ENCODE measurements at places on chromosomes 5 and 9.

DNA sequence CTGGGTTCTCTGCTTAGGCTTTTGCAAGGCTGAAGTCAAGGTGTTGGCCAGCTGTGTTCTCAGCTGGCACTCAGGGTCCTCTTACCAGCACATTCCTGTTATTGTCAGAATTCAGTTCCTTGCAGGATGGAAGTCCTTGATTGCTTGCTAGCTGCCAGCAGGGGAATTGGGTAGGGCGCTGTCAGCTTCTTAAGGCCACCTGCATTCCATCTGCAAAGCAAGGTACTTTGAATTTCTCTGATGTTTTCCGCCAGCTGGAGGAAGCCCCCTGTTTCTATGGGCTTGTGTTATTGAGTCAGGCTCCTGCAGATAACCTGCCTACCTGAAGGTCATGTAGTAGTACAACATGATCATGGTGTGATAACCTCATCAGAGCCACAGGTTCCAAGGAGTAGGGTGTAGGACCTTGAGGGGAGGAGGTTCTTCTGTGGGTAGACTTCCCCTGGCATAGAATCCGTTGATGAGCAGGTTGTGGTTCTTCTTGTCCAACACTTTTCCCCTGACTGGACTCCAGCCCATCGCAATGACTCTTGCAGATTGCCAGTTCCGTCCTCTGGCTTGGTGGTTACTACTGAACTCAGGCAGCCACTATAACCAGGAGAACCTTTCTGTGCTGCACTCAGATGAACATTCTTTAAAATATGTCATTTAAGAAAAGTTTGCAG, 6.8 kb downstream of the TENT4A start:
- no peak for DNase-seq

DNA sequence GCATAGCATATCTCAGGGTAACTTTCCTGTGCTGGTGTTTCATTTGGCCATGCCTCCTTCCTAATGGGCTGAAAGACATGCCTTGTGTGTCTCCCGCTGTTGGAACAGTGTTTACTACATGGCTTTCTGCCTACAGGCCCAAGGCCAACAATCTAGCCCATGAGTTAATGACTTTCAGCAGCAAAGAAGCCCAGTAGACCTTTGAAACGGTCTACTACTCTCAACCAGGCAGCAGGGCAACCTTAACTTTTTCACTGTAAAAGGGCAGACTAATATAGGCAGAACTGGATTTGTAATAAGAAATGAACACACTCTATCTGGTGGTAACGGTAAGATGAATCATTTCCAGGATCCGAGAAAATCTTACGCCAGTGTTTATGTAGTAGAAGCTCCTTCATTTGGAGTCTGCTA, 21.0 kb downstream of the C5orf15 start:
- no peak for DNase-seq

DNA sequence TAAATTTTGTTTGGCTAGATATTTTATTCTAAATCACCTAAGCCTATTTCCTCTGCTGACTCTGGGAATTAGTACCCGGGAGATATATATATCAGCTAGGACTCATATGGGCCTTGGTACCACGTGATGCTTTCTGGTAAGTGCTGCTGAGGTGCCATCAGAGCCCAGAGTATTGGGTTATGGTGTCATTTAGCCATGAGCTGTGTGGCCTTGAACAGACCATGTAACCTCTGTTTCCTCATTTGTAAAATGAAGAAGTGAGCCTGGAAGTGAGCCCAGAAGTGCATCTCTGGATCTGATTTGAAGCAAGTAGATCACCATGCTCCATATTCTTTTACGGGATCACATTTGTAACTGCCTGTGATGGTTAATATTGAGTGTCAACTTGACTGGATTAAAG, 126.1 kb downstream of the GPBP1 start:
- no peak for DNase-seq

DNA sequence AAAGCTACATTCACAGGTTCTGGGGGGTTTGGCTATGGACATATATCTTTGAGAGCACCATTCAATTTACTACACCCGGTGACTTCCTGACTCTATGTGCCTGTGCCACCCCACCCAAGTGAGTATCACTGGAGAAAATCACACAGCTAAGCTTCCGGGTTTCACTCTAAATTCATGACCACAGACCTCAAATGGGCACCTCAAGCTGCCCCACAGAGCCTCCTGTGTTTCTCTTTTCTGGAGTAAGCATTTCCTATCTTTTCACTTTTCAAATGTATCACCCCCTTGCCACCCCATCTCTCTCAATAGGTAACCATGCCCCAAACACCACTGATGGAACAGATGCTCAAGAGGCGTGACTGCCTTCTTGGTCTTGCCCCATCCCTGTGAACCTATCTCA, 49.2 kb upstream of the NEK6 start:
- DNase-seq: no peak
